Frontal cortex (tissue), 4 donors: ENCODE measurements at places on chromosomes 16 and 17. TPM values are rescaled to one million over a fixed set of nuclear protein-coding genes. Genes with fewer than 3 reads are reported as not detected.

DNA sequence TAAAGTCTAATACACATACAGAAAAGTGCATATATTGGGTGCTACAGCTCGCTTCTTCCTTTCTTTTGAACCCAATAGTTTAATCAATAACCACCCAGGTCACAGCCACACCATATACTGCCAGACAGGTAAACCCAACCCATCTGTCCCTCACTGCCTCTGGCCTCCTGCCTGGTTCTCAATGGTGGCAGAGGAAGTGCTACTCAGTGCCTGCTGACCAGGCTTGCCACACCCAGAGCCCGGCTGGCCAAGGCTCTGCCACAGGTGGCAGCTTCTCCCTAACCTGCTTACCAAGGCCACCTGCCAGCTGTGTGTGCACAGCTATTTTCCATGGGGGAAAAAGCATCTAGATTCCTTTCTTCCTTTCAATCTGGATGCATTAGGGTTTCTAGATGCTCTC is 584 bp downstream of the PMP22 start:
- no peak for DNase-seq

Gene COQ7
- 50.1 TPM for total RNA-seq

Gene TLCD1
- under 0.01 TPM for total RNA-seq

Gene CLEC16A
- total RNA-seq, result 31.4 TPM

Gene KRTAP4-9
- not detected for total RNA-seq
